ENCODE measurements at places on chromosomes 4 and X. TPM values are rescaled to one million over a fixed set of nuclear protein-coding genes. Genes with fewer than 3 reads are reported as not detected.

The FOXO4 gene
- total RNA-seq = 10.9 TPM

The CT45A1 gene
- total RNA-seq = not detected

The AVPR2 gene
- total RNA-seq = 0.66 TPM

The PGAM4 gene
- not detected for total RNA-seq

The HDX gene
- 1.3 TPM for total RNA-seq

The FHDC1 gene
- 3.9 TPM for total RNA-seq

The AGTR2 gene
- not detected for total RNA-seq

The ZAR1 gene
- not detected for total RNA-seq

The RBMX gene
- 150 TPM for total RNA-seq

The APELA gene
- not detected for total RNA-seq

The UGT2B15 gene
- 15.5 TPM for total RNA-seq

The IL13RA2 gene
- total RNA-seq = 0.78 TPM

The SHISA3 gene
- not detected for total RNA-seq

The CXCL11 gene
- total RNA-seq = not detected

The SSX3 gene
- total RNA-seq = not detected

The SMARCAD1 gene
- total RNA-seq = 12.7 TPM

The TRIM2 gene
- 31.3 TPM for total RNA-seq

The CSAG1 gene
- not detected for total RNA-seq

The SPATA4 gene
- not detected for total RNA-seq

The DCAF12L1 gene
- not detected for total RNA-seq

The MAGEB10 gene
- total RNA-seq = not detected

The ARHGAP6 gene
- total RNA-seq = 2.3 TPM

The DCAF4L1 gene
- total RNA-seq = 0.33 TPM

The HAND2 gene
- 7.3 TPM for total RNA-seq

All from body of pancreas (tissue), 4 donors.